Neural crest cell (in vitro differentiated cells): ENCODE measurements at places on chromosomes 13 and 19.

GRCh38 chr13:96285729-96286128 lies 195.8 kb downstream of the HS6ST3 start:
- DNase-seq: no peak

DNA sequence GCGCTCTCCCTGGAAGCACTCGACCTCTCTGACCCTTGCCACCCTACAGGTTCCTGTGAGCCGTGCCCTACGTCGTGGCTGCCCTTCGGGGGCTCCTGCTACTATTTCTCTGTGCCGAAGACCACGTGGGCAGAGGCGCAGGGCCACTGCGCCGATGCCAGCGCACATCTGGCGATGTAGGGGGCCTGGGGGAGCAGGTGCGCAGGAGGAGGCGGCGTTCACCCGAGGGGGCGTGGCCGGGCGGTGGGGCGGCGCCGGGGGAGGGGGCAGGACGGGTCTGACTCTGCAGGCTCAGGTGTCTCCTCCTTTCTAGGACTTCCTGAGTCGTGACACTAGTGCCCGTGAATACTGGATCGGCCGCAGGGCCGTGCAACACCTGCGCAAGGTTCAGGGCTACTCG lies 26.4 kb downstream of the CLEC4M start:
- no peak for DNase-seq

DNA sequence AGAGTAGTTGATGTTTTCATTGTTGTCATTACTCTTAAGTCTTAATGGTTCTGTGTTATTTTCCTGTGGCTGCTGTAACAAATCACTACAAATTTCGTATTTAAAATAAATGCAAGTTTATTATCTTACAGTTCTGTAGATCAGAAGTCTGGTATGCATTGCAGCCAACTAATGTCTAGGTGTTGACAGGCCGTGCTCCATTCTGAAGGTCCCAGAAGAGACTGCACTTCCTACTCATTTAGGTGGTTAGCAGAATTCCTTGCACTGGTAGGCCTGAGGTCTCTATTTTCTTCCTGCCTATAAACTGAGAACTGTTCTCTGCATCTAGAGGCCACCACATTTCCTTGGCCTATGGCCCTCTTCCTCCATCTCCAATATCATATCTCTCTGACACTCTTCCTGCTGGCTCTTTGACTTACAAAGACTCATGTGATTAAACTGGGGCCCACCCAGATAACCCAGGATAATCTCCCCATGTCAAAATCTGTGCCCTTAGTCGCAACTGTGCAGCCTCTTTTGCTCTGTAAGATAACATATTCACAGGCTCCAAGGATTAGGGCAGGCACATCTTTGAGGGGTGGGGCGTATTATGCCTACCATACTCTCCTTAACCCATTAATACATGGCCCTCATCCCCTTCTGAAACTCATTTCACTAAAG lies 468.4 kb downstream of the FOXO1 start:
- no peak for DNase-seq

- no peak for DNase-seq
Measured at GRCh38 chr13:98103531-98103930, 39.4 kb upstream of the FARP1 start.

DNA sequence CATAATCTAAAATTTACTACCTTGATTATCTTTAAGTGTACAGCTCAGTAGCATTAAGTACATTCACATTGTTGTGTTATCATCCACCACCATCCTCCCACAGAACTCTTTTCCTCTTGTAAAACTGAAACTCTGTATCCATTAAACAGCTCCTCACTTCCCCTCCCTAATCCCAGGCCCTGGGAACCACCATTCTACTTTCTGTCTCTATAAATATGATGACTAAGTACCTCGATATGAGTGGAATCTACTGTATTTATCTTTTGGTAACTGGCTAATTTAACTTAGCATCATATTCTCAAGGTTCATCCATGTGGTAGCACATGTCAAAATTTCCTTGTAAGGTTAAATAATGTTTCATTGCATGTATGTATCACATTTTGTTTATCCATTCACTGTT lies 49.0 kb upstream of the POMP start:
- DNase-seq: no peak

DNA sequence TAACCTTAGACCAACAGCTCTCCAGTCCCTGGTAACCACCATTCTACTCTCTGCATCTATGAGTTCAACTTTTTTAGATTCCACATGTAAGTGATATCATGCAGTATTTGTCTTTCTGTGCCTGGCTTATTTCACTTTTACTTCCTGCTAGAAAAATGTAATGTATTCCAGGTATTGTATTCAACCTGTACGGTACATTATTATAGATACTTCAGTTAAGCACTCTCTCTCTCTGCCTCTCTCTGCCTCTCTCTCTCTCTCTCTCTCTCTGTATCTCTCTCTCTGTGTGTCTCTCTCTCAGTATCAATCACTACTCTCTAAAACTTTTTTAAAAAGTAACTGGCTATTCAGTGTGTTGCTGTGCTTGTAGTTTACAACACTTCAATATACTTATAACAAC lies 8.4 kb downstream of the DACH1 start:
- DNase-seq: no peak

- DNase-seq: no peak
Measured at GRCh38 chr19:41515015-41515652, 60.8 kb upstream of the CEACAM21 start.
